ENCODE measurements at places on chromosomes 11 and 22.

DNA sequence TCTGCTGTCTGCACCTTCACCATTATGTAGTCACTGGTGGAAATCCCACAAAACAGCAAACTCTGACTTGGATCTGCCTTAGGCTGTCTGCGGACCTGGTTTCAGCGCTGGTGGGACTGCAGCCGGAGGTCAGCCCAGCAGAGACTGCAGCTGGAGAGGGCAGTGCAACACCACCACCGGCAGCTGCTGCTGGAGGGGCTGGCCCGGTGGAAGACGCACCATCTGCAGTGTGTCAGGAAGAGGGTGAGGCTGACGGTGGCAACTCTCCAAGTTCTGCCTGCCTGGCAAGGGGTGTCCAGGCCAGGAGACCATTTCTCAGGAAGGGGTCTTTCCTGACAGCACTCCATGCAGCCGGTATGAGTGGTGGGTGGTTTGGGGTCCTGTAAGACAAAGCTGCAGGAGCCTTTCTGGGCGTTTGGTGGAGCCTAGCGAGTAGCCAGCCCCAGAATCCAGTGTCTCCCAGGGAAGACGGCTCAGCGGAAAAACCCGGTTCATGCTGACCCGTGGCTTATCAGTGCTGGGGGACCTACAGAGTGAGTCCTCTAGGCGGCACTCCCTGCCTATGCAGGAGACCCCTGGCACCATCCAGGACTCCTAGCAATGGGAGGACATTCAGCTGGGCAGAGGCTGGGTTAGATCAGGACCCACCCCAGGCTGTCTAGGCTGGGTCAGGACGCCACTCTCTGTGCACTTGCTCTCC is 50.8 kb downstream of the PISD start:
- peak; percentile 45 for DNase-seq

DNA sequence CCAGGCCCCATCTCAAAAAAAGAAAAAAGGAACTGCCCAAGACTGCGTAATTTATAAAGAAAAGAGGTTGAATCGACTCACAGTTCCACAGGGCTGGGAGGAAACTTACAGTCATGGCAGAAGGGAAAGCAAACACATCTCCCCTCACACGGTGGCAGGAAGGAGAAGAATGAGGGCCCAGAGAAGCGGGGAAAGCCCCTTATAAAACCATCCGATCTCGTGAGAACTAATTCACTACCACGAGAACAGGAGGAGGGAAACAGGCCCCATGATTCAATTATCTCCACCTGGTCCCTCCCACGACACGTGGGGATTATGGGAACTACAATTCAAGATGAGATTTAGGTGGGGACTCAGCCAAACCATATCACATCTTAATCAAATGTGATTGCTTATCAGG is 82.2 kb downstream of the BUD13 start:
- DNase-seq = no peak

DNA sequence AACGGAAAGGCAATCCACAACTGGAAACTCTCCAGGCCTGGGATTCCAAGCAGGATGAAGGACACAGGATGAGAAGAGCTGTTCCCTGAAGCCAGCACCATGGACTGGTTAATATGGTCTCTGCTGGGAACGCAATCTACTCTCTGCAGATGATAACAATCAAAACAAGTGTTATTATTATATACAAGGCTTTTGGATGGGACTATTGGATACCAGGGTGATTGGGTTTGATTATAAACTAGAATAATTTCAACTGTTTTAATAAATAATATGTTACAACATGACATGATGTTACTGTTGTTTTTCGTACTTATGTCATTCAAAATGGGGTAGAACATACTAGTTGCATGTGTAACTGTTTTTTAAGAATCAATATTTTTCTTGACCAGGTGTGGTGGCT is at the start of gene OR52R1:
TSS of gene OR52R1 (minus strand) at position 101 of the 400 bp plus-strand sequence. CDS start at position 101, 0 bp downstream.
- no peak for DNase-seq

DNA sequence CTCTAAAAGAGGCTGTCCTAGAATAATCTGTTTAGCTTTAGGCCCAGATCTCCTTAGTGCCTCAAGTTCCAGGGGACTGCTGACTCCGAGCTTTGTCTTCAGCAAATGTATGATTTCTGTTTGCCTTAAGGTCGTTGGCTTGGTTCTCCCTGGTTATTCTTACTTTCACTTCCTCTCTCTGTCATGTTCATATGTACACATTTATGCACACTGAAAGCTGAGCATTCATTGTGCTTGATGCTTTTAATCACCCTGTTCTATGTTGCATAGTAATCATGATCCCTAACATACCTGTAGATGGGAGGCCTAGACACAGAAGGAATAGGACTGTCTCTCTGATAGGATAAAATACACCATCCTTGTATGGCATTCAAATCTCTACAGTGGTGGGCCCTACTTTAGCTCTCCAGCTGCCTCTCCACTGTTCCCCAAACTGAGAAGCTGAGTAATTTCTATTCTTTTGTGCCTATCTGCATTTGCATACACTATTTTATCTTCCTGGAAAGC is 7.2 kb downstream of the PPFIBP2 start:
- no peak for DNase-seq

- no peak for DNase-seq
Measured at GRCh38 chr11:134569195-134569594, 157.2 kb upstream of the B3GAT1 start.

GRCh38 chr22:42676059-42676607 is 26.9 kb upstream of the CYB5R3 start:
- no peak for DNase-seq

DNA sequence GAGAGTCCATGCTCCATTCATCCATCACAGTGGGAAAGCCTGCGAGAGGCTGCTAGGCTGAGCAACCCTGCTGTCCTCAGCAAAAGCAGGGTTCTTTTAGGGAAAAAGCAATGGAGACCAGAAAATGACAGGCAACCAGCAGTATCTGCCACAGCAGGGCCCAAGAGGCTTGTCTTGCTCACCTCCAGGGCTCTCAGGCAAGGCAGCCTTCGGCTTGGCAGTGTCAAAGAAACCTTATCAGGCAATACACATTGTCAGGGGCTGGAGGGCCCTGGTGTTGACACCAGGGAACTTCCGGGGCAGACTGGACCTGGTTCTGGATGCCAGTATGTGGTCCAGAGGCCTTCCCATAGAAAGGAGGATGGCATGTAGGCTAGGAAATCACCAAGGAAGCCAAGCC is 10.2 kb upstream of the TLCD5 start:
- DNase-seq = no peak

- DNase-seq = no peak
Measured at GRCh38 chr11:16341853-16342252, 14.5 kb downstream of the SOX6 start.

DNA sequence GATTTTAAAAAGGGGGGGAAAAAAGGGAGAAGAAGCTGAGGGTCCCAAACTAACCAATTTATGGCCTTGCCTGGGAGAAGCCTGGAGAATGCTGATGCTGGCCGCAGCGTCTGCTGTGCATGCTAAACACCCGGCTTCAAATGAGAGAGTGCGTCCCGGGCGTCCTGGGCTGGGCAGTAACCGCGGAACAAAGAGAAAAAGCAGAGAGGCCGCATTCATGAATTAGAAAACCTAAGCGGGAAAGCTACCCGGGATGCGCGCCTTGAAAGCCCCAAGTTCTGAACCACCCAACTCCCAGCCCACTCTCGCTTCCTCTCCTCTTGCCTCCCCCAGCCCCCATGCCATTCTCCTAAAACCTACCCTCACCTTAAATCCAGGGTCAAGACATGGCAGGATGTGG is 6.5 kb downstream of the MN1 start:
- no peak for DNase-seq

DNA sequence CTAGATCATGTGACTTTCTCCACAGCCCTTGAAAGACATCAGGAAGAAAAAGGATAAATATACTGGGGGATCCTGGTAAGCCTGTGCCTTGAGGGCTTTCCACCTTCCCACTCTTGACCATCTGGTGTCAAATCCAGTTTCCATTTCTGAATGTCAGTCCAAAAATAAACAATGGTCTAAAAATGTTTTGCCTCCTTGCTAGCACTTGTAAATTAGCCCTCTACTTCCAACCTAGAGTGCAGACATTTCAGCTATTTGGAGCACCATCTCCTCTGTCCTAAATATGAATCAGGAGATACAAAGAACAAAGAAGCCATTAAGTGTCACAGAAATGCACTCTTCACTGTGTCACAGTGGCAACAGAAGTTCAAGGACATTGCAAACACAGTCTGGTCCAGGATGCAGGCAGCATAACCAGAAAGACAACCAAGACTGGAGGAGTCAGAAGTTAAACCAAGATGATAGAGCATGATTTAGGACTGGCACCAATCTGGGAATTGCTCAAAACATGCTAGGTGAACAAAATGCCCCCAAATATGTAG is 88.1 kb downstream of the CCDC34 start:
- DNase-seq = no peak

- no peak for DNase-seq
Measured at GRCh38 chr22:19105867-19106802, 16.1 kb downstream of the DGCR2 start.

GRCh38 chr22:24440718-24441405 is 13.5 kb downstream of the ADORA2A start:
- DNase-seq = no peak

DNA sequence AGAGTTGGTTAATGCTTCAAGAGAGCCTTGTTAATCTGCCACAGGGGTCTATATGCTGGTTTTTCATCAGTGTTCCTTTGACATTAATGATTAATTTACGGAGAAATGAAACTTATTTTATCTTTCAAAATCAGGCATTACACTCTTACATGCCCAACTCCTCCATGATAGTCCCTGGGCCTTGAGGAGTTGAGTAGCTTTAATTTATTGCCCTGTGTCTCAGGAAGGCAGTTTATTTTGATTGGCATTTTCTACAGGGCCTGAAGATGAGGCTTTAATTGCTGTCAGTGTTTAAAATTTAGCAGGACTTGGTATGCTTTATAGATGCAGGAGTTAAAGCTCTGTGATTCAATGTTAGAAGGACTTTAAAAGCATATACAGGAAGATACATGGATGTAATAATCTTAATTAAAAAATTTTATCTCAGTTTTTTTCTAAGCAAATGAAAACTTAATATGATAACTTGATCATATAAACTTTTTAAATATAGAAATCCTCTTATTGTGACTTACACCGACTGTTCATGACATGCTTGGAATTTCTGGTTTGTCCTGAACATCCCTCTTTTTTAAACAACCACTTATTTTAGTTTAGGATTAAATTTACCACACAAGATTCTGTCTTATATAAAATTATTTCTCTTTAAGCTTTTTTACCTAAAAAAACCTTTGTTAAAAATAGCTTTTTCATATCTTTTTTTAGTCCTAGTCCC is 12.2 kb downstream of the GLYAT start:
- no peak for DNase-seq

DNA sequence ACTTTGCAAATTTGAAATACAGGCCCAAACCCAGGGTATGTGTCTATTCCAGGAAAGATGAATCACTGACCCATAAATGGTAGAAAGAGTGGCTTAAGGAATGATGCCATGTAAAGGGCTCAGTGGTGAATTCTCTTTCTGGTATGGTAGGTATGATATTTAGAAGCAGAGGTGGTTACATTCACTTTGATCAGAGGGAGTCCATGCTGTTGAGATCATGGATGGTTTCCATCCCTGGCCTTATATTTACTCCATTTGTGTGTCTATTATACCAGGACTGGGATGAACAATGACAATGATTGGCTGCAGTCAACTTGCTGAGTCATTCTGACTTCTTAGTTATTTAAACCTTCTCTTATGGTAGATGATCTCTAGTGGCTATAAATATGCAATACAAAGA is 419.8 kb upstream of the LRRC4C start:
- peak; percentile 0 for DNase-seq

DNA sequence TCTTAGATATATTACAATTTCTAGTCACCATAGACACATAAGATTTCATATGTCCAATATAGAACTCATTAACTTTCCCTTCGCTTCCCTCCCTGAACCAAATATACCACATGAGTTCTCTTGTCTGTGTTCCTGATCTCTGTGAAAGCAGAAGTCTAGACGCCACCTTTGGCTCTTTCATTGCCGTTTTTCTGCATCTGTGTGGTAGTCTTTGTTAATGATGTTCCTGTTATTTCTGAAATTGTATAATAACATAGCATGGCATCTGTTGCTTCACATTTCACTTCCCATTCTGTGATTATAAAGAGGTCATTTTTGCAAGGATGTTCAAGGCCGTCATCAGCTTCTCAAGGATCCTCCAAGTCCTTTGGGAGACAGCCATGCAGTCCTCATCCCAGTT is 58.5 kb downstream of the NCAM1 start:
- DNase-seq = no peak

DNA sequence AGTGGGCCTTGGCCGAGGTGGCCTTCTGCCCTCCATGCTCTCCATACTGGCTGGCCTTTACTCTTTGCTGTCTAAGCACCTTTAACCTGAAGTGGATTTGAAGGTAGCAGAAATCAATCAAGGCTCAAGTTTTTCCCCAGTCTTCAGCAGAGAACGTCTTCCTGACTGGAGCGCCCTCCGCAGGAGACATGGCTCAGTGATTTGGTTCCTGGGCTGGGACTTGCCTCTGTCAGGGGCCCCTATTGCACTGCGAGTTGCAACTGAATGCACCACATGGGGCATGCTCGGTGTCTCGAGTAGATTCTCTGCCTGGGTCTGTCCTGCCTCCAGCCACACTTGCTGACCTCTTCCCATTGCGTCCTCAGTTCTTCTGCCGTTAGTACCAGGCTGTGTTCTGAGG is 79.6 kb downstream of the BMAL1 start:
- DNase-seq = no peak

DNA sequence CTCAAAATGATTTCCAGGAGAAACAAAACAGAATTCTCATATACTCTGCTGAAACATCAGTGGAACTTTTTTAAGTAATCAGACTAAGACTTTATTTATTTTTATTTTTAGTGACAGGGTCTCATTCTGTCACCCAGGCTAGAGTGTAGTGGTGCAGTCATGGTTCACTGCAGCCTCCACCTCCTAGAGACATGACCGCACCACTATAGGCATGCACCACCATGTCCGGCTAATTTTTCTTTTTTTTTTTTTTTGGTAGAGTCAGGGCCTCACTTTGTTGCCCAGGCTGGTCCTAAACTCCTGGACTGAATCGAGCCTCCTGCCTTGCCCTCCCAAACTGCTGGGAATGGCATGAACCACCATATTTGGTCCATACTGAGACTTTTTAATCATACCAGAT is 42.9 kb downstream of the PRDM10 start:
- no peak for DNase-seq

DNA sequence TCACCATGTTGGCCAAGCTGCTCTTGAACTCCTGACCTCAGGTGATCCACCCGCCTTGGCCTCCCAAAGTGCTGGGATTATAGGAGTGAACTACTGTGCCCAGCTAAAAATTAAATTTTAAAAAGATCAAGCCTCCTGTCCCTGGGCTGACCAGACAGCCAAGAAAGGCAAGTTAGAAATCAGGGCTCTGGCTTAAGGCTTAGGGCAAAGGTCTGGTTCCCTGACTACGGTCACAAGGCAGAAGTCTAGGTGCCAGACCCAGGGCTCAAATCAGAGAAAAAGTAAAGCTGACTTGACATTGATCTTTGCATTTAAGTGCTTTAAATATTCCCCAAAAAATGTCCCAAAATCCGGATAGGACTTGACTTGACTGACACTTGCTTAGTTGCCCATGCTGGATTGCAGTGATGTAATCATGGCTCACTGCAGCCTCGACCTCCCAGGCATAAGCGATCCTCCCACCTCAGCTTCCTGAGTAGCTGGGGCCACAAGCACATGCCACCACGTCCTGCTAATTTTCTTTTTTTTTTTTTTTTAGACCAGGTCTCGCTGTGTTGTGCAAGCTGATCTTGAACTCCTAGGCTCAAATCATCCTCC is 17.3 kb upstream of the CRKL start:
- no peak for DNase-seq
